ENCODE measurements at places on chromosomes 7 and 10.

GRCh38 chr10:80283536-80284199, 5.8 kb downstream of the MAT1A start:
- no peak for DNase-seq

DNA sequence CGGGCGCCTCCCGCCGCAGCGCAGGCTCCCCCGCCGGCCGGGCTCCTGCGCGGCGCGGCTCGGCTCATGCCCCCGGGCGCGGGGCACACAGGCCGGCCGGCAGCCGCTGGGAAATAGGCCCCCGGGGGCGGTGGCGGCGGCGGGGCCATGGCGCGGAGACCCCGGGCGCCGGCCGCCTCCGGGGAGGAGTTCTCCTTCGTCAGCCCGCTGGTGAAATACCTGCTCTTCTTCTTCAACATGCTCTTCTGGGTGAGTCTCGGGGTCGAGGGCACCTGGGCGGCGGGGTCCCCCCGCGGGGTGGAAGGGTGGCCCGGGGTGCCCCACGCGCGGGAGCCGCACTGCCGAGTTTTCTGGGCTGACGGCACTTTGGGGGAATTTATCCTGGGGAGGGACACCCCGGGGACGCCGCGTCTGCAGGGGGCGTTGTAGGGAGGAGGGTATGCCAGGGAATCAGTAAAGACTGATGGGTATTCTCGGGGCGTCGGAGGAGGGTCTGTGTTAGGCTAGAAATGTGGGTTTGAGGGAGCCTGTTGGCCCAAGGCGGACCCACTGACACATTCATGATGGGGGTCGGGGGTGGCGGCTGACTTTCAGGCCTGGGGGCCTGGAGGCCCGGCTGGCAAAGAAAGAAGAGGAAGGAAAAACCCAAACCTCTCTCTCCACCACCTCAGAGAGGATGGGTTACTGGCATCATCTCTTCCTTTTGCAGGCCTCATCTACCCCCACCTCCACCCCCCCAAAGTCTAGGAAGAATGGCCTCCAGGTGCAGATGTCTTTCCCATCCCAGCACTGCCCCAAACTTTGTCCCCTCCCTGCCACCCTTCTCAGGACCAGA, 544 bp downstream of the TSPAN33 start:
- no peak for DNase-seq

DNA sequence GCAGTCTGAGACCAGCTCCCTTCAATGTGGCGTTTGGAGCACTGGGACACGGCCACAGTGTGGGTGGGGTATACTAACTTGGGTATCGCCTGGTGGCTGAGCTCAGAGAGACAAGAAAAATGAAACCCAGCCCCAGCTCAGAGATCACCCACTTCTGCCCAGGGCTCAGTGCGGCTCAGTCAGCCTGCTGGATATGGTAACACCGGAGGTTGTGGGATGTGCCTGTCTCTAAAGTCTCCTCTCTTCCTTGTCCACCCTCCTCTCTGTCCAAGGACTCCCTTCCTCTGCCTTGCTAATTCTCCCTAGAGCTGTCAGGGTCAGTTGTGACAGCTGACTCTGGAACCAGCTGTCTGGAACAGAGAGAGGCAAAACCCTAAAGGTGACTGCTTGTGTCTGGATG, 149.1 kb downstream of the PTPN20 start:
- no peak for DNase-seq

- DNase-seq = peak; percentile 40
These were observed 72.0 kb downstream of the C10orf143 start for GRCh38 chr10:130038611-130039109.

GRCh38 chr7:101222275-101222830, 4.4 kb downstream of the ZNHIT1 start:
- DNase-seq = no peak

GRCh38 chr10:111360260-111360925, 283.6 kb downstream of the ADRA2A start:
- no peak for DNase-seq

DNA sequence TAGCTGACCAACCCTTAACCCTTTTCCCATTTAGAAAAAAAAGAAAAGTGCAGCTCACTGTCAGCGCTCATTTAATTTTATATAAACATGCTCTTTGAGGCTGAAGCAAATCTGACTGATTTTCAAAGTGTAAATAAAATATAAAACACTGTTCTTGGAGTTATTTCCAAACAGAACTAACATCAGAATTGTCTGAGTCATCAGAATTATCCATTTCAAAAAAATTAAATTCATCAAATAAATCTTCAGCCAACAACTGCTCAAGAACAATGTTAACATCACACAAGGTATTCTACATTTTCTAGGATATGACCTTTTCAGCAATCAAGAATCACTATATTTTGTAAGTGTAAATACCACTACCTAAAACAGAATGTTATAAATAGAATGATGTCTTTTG, 93.6 kb downstream of the MAGI2 start:
- no peak for DNase-seq

DNA sequence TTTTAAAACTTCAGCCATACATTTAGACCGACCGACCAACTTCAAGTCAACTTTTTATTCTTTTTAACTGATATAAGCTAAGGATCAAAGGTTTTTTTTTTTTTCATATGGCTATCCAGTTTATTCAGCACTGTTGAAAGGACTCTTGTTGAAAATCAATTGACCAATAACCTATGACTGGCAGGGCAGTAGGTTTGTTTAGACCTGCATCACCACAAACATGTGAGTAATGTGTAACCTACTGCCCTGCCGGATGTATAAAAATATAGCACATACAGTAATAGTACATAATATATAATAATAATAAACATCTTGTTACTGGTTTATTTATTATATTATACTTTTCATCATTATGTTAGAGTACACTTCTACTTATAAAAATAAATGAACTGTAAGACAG, 434.6 kb upstream of the SEMA3A start:
- no peak for DNase-seq

- DNase-seq = peak; percentile 30
These were observed 5.1 kb upstream of the BAZ1B start for GRCh38 chr7:73526896-73527821.

DNA sequence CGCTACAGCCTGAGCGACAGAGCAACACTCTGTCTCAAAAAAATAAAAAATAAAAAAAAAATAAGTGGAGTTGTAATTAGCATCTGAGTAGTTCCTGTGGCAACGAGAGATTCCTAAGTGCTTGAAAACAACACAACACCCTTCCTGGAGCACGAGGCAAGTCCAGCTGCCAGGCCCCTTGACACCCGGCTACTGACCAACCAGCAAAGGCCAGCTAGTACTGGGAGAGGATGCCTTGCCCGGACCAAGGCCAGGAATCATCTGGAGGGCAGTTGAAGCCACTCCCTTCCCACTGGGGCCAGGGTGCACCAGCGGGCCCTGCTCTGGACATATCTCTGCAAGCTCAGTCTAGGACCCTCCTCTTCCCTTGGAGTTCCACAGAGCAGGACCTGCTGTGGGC, 536 bp downstream of the C10orf105 start:
- peak; percentile 93 for DNase-seq

DNA sequence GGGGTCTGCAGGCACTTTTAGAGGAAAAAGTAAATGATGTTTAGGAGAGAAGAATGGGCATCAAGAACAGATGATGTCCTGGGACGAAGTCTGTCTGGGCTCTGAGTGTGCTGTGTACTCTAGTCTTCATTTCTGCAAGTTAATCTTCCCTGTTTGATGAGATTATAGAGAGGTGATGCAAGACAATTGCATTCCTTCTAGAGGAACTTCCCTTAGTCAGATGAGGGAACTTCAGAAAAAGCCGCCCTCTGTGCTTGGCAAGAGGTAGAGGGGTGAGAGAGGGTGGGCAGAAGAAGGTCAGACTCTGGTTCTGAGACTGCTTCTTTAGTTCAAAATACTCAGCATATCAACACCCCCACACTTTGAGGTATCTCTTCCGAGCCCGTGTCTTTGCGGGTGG, 797.9 kb downstream of the LRMDA start:
- no peak for DNase-seq

DNA sequence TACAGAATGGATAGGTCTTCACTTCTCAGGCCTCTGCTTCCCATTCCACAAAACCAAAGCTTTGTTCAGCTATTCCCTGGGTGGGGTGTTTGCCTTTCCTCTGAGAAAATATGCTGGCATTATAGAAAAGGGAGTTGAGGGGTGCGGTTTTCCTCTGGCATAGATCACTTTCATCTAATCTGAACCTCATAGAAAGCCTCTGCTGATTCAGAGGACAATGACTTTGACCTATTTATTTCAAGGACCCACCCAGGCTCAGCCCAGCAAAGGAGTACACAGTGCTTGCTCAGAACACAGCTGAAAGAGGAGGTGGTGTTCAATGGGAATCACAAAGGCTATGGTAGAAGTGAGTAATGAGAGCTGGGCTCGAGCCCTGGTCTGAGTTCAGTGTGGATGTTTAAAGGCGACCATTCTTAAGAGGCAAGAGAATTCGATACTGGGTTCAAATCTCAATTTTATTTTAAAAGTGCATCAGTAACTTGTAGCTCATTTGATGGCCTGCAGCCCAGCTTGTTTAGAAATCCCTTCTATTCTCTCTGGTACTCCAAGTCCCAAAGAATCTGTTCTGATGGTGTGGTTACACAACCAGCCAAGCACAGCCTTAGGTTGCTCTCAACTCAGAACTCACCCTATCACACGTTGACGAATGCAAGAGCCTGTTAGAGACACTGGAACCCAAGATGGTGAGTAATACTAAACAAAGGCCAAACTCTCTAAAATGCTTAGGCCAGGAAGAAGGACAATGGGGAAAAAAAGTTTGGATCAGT, 1012.8 kb downstream of the LRMDA start:
- peak; percentile 81 for DNase-seq
